ENCODE measurements at places on chromosomes 12 and 14.

- no peak for DNase-seq
Observed at GRCh38 chr14:65132855-65133254, 30.5 kb upstream of the MAX start.

GRCh38 chr12:81078469-81079196, 754 bp downstream of the ACSS3 start:
- no peak for DNase-seq

DNA sequence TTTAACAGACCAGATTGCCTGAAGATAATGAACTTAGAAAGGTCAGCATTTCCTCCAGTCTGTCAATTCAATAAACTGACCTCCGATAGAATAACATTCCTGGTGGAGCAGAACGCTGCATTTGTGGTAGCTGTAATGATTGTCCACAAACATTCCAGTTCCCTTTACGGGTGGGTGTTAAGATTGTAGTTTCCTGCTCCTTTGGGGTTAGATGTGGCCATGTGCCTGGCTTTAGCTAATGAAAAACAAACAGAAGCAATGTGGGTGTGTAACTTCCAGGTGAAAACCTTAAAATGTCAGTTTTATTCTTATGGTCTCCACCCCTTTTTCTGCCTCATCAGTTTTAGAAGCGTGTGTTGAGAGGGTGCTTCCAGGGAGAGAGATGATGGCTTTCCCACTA, 217.3 kb upstream of the CRY1 start:
- no peak for DNase-seq

- DNase-seq, result no peak
Observed at GRCh38 chr12:65567820-65568219, 256.5 kb upstream of the HMGA2 start.

- DNase-seq, result no peak
Observed at GRCh38 chr12:108750526-108750925, 19.2 kb upstream of the CORO1C start.

DNA sequence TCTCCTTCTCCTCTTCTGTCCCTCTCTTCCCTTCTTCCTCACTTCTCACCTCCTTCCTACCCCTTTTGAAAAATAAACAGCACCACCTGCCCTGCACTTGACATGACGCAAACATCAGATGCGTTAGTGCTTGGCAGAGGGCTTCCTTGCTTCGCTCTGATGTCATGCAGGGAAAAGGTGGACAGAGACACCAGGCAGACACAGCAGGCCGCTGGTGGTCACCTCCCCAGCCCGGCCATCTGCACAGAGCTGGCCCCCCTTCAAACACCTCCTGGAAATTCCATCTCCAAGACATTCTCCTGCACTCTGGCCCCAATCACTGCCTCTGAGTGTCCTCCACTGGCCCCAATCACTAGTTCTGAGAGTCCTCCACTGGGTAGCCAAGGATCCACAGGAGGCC, 353.6 kb downstream of the MED13L start:
- DNase-seq, result no peak

GRCh38 chr14:105240811-105241576, 7.3 kb upstream of the BTBD6 start:
- no peak for DNase-seq

DNA sequence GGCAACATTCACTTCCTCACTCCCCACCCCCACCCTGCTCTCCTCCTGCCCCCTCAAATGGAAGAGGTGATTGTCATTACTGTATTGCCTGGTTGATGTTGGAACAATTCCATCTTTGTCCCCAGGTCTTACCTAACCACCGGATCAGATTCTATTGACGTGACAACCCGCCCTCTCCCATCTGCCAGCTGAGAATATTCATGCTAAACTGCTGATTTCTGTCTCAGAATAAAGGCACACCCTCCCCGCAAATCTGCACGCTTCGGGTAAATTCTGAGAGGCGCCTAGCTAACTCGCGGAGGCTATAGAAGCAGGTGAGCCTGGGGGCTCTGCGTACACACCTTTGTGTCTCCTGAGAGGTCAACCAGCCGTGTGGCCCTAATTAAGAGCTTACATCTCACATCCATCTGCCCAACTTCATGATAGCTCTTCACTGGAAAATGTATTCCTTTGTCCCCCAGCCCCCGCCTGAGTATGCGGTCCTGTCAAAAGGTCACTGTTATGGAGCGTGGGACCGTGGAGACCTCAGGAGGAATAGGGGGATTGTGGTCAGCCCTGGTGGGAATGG, 1054.3 kb downstream of the VRK1 start:
- DNase-seq, result no peak

DNA sequence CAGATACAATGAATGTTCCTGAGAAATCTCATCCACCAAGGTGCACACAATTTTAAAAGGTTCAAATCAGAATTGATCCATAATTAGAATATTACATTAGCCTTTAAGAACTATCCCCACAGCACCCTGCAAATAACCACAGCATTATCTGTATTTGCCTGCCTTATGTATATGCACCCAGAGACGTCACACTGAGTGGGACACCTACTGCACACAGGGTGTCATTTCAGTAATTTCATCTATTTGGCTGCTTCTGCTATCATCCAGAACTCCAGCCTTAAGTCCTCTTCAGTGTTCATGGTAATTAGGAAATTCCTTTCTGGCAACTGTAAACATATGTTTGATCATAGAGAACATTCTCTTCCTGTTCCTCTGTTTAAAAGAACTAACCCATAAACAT, 298.4 kb downstream of the SYT1 start:
- DNase-seq, result no peak

GRCh38 chr12:3202096-3202495, 124.9 kb downstream of the TSPAN9 start:
- no peak for DNase-seq

GRCh38 chr12:109134186-109134917, 18.0 kb downstream of the ACACB start:
- DNase-seq, result no peak

DNA sequence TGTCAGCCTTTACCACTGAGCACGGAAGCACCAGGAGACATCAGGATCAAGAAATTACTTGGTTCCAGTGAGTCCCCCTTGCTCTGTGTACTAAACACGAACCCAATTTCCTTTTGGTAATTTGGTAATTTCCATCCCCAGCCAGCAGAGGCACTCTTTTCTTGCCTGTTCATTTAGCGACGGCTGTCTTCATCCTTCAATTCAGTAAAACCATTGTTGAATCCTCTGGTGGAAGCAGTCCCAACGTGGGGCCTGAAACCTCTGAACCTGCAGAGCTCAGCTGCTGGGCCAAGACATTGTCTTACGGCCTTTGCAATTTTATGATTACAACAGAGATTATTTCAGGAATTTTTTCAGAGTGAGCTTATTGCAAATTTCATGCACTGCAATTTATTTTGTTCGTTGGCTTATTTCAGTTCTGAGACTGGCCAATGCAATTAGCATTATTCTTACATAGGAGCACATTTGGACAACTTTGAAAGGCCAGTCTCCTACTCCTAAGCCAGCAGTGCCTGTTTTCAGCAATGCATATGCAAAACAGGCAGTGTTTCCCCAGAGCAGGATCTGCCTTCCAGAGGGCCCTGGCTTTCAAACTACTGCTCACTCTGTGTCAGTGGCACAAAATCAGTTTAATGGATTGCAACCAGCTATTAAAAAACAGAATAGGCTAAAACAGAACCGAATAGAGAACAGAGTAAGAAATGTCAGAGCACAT, 372.9 kb upstream of the TMEM132C start:
- peak; percentile 48 for DNase-seq

DNA sequence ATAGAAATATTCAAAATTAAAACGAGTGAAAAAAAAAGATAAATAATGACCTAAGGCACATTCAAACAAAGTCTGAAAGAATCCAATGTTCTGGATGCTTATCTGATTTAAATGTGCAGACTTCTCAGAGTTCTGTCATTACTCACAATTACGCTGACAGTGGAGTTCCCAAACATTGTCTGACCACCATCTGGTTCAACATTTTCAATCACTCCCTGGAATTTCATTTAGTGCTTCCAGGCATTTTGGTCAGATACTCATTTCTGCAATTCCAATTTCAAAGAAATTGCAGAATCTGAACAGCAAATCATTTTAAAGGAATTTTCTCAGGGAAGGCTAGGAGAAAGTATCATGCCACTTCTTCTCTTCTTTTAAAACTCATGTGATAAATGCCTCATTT, 398.2 kb upstream of the PDE3A start:
- DNase-seq, result no peak

DNA sequence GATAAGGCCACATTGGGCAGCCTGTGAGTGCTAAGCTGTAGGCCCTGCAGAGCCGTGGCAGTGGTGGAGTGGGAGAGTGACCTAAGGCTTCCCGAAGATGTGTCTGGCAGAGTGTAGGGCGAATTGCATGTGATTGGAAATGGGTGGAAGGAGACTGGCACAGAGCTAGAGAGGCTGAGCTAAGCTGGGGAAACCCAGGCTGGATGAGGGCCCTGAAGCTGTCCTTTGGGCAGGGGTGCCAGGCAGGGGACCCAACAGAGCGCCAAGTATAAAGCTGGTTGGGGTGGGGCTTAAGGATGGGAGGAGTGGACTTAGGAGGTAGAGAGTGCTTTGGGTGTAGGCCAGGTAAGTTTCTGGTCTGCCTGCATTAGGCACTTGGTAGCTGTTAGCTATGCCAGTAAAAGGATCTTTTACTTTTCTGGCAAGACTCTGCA, 47.9 kb downstream of the WDR20 start:
- DNase-seq, result no peak

- DNase-seq, result no peak
Observed at GRCh38 chr12:6818222-6818621, 3.4 kb upstream of the GPR162 start.

DNA sequence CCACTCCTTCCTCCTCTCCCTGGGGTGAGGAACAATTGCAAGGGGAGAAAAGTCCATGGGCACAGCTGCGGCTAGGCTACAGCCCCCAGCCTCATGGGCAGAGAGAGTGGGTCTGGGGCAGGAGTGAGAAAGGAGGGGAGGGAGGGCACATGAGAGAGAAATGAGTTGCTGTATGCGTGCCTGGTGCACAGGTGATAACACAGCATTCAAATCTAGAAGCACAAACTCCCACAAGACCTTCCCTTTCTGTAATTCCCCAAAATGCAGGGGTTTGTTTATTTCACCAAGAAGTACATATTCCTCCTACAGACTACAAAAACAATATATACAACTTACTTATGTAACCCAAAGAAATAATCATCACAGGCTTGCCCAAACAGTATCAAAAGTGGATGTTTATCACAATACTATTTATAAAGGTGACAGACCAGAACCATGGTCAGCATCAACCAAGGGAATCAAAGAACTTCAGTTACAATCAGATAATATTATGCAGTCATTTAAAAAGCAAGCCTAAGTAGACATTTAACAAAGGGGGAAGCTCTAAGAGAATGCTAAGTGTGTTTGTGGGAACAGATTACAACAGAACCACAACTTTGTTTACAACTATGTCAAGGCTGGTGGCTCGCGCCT, 54.2 kb downstream of the ITPK1 start:
- DNase-seq, result no peak

GRCh38 chr12:106418970-106419369, 61.4 kb downstream of the POLR3B start:
- no peak for DNase-seq

DNA sequence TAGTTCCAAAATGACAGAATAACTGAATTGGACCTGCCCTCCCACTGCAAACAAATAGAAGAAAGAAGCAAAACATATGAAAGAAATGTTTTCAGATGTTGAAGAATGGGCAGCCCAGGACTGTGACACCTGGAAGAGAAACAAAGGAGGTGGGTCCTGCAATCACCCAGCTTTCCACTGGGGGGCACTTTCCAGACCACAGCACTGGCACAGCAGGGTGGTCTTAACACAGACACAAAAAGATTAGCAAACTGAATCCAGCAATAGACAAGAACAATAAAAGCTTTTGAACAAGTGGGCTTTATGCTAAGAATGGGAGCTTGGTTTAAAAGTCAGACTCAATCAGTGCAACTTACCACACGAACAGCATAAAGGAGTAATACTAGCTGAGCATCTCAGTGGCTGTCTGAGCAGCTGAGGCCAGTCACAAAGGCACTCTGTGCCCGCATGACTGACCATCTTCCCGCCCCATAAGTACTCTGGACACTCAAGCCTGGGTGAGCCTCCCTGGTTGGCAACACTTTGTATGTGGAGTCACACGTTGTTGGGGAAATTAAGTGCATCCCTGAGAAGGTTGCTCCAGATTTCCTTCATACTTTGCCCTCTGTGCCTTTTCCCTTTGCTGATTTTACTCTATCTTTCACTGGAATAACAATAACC, 27.7 kb downstream of the JKAMP start:
- DNase-seq, result no peak

GRCh38 chr14:56149995-56150394, 31.8 kb downstream of the PELI2 start:
- no peak for DNase-seq

- DNase-seq, result peak; percentile 97
Observed at GRCh38 chr12:53052419-53053217, 2.8 kb downstream of the TNS2 start.

DNA sequence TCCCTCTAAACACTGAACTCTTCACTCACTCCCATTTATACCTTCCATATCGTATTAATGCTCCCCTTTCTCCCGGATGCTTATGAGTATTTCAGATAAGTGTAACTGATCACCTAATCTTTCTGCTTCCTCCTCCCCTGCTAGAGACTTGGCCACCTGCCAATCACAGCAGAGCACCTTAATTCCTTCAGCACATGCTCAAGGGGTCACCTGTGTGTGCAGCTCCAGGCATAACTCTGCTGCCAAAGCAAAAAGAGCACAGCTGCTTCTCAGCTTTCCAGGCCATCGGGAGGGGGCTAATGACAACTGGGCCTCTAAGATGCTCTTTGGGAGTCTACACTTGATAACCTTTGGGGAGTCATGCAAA, 106.9 kb upstream of the DYRK2 start:
- no peak for DNase-seq

GRCh38 chr12:93139028-93139665, 210.1 kb upstream of the EEA1 start:
- peak; percentile 53 for DNase-seq

GRCh38 chr12:110694330-110694901, 5.5 kb upstream of the HVCN1 start:
- peak; percentile 50 for DNase-seq

GRCh38 chr14:105601360-105602242, 75.2 kb downstream of the TMEM121 start:
- no peak for DNase-seq

DNA sequence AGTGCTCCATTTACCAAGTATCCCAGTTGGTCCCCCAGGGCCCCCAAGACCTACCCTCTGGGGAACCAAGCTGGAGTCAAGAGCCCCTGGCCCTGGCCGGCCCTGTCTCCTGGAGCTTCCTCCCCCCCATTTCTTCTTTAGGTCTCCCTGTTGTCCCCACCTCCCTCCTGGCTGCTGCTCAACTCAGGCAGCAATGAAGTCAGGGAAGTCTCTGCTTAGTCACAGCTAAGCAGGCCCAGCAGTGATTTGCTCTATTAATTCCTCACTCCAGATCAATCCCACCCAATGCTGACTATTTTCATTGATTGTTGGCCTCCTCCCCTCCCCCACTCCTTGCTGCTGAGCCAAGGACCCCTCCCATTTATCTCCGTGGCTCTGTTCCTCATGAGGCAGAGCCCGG, 28.3 kb downstream of the VSX2 start:
- no peak for DNase-seq

Data from globus pallidus (tissue), 1 donor.